ENCODE measurements at places on chromosomes 3 and 15. TPM values are rescaled to one million over a fixed set of nuclear protein-coding genes. Genes with fewer than 3 reads are reported as not detected.

The PLXND1 gene
- 1.3 TPM for total RNA-seq

The PCSK6 gene
- 0.83 TPM for total RNA-seq

The CNTN4 gene
- not detected for total RNA-seq

The SLC24A5 gene
- not detected for total RNA-seq

The DOCK3 gene
- total RNA-seq = 1.1 TPM

The IL17RC gene
- total RNA-seq = 0.27 TPM

The GOLGA8Q gene
- 1.4 TPM for total RNA-seq

The SCN11A gene
- 0.02 TPM for total RNA-seq

The FANCD2OS gene
- not detected for total RNA-seq

- no peak overlapping the region for H3K27ac ChIP-seq
- H3K4me3 ChIP-seq = no peak overlapping the region
- no peak for DNase-seq
- H3K27me3 ChIP-seq = peaks cover 4% of the 10 kb centered on the region
These were observed 99.9 kb downstream of the TLE3 start for GRCh38 chr15:69997813-69998212.

DNA sequence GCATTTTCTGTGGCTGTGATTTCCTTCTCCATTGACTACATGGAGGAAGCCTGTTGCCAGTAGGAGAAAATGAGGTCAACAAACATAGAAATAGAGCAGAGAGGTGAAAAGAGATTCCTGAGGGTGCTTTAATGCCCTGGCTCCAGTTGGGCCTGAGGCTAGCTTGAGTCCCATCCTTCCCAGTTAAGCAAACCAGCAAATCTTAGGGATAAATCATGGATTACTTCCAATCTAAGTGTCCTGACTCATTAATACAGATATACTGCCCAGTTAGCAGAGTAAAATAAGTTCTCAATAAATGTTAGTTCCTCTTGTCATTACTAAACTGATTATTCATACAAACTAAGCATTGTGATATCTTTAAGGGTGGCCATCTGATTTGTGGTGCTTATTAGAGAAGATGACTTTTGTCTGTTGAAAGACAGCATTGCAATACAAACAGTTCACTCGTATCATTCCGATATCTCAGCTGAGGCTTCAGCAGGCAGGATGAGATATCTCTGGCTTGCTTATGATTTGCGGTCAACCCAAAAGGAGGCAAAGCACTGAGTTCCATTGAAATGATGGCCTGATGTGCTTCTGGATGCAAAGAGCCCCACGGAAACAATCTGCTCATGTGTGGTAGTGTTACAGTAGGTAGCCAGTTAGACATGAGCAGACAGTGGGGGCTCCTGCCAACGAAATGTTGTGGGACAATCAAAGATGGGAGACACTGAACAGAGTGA lies 6.6 kb upstream of the STARD5 start:
- DNase-seq = no peak
- H3K27ac ChIP-seq = no peak overlapping the region
- no peak overlapping the region for H3K4me3 ChIP-seq

- no peak overlapping the region for H3K4me3 ChIP-seq
- no peaks in the 10 kb centered on the region for H3K27me3 ChIP-seq
- no peaks in the 10 kb centered on the region for H3K36me3 ChIP-seq
- no peak for DNase-seq
These were observed 525.1 kb upstream of the GOLIM4 start for GRCh38 chr3:168620854-168621253.

DNA sequence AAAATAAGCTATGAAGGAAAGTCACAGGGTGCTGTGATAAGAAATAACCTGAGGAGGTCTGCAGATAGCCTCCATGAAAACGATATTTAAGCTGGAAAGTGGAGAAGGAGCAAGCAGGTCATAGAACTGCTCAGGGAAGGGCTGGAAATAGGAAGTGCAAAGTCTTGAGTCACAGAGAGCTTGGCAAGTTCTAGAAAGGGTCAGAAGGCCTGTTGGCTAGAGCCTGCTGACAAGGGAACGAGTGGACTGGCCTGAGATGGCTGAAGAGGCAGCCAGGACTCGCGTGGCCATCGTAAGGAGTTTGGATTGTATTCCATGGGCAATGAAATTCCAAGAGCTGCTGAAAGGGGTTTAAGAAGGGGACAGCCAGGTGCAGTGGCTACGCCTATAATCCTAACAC lies 64.7 kb upstream of the IL12A start:
- H3K27ac ChIP-seq = no peak overlapping the region
- peaks cover 16% of the 10 kb centered on the region for H3K27me3 ChIP-seq
- DNase-seq = no peak
- H3K36me3 ChIP-seq = no peaks in the 10 kb centered on the region
- H3K4me3 ChIP-seq = no peak overlapping the region

DNA sequence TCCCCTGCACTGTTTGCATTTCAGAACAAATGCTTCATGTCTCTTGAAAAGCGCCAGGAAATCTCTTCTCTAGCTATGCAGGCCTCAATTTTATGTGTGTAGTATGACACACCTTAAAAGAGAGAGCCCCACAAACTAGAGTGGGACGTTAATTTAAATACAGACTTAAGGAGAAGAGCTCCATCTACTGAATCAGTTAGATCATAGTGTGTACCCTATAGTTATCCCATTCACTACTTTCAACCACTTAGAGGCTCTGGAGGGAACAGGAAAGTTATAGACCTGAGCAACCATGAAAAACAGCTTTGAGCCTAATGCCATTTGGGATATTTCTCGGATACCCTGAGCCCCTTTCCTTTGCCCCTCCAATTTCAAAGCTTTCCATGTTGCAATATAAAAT lies 153.7 kb downstream of the TIGIT start:
- no peaks in the 10 kb centered on the region for H3K36me3 ChIP-seq
- H3K4me1 ChIP-seq = no peaks in the 10 kb centered on the region
- DNase-seq = no peak
- H3K4me3 ChIP-seq = no peak overlapping the region
- H3K27me3 ChIP-seq = peaks cover 6% of the 10 kb centered on the region
- no peak overlapping the region for H3K27ac ChIP-seq

DNA sequence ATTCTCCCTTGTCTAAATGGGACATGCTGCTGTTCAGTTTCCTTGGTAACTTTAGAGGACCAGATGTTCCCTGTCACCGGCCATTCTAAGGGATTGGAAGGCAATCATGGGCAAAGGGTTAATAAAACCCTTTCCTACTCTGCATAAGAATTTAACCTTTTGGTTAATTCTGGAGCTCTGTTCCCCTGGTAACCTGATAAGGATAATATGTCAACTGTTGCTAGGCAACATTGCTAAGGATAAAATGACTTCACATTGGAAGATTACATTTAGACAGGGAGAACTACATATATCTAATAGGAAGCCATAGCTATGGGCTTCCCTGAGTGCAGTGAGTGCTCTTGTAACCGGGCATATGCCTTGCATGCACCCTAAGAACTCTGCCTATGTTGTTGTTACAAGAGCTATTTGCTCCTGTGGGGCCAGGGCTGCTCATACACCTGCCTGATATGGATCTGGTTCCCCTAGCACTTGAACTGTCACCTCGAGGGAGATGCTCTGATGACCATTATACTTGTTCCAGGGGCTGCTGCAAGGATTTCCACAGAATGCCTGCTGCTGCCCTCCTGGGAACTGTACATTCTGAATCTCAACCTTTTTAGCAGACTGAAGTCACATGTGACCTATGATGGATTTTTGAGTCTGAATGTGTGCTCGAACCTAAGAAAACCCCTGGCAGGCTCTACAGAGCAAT lies 326.3 kb upstream of the PDZRN3 start:
- no peaks in the 10 kb centered on the region for H3K4me1 ChIP-seq
- no peak overlapping the region for H3K27ac ChIP-seq
- no peaks in the 10 kb centered on the region for H3K27me3 ChIP-seq
- DNase-seq = no peak

GRCh38 chr3:175495331-175495730 lies 636.2 kb downstream of the NAALADL2 start:
- no peak for DNase-seq
- H3K4me3 ChIP-seq = no peak overlapping the region
- no peak overlapping the region for H3K27ac ChIP-seq
- H3K36me3 ChIP-seq = no peaks in the 10 kb centered on the region

All from activated T-helper 2 cell treated with anti-CD3 and anti-CD28 coated beads, Interferon-gamma antibody, Interleukin-2, Interleukin-4, amounts not matched to agents 10 μg/mL and 5 μg/mL and 100 μg/mL, durations not matched to agents 14 hours and 24 hours and 36 hours (primary cell).